ENCODE measurements at places on chromosomes 13 and 19.

DNA sequence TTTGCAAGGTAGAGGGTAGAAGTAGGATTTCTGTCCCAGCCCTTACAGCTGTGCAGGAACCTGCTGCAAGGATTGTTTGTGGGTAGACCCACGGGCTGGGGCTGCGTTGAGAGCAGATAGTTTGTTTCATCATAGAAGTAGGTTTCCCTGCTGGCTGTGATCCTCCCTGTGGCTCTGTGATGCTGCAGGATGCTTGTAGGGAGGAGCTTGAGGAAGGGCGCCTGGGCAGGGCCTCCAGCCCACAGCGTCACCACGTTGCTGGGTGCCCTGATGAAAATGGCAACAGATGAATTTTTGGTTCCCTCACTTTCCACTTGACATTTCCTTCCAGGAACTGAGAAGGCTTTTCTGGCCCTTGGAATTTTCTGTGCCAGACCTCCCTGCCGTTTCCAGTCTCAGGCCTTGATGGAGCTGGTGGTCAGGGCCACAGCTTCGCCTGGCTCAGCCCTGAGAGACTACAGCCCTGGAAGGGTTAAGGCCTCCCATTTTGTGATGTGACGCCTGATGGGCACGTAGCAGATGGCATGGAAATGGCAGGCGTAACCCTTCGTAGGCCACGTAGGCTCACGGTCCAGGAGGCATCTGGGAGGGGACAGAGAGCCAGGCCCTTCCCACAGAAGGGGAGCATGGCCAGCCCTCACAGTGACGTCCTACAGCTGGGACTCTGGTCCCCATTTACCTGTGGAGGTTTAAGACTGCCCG lies 42.2 kb downstream of the GATAD2A start:
- peak; percentile 60 for DNase-seq

DNA sequence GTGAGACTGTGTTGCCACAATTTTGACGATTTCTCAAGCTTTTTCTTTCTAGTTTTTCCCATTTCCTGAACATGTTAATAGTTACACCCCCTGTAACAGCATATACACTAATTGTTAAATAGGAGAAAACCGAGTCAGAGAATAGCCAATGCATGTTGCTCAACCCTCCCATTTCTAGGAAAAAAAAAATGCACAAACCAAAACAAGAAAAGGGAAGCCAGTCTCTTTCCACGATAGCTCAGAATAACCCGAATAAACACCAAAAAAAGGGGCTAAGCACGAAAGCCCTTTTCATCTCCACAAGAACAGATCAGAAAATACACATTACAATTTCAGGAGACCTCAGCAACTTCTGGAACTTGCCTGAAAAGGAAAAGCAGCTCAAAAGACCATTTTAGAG lies 16.3 kb downstream of the LATS2 start:
- DNase-seq = no peak

DNA sequence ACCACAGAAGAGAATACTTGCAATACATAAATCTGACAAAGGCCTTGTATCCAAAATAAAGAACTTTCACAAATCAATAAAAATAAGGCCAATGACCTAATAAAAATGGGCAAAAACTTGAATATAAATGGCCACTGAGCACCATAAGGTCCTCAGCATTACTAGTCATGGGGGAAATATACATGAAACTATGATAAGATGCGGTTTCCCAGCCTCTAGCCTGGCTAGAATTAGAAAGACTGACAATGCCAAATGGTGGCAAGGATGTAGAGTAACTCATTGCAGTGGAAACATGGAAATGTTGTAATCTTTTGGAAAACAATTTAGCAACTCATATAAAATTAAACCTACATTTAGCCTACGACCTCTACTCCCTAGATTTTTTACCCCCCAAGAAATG lies 227.1 kb downstream of the GGACT start:
- DNase-seq = no peak

- DNase-seq = peak; percentile 92
These were observed at the start of gene ZNF549 for GRCh38 chr19:57527136-57527881. Gene ZNF549 (plus strand): TSS chr19:57527356. CDS start chr19:57527574, 218 bp downstream.

Measured in amniotic epithelial cell (primary cell).